ENCODE measurements at places on chromosomes 16 and 17.

- no peak for DNase-seq
Observed at GRCh38 chr17:31130286-31131224, 35.8 kb downstream of the NF1 start.

- no peak for DNase-seq
Observed at GRCh38 chr17:32515677-32516383, 29.0 kb downstream of the CDK5R1 start.

DNA sequence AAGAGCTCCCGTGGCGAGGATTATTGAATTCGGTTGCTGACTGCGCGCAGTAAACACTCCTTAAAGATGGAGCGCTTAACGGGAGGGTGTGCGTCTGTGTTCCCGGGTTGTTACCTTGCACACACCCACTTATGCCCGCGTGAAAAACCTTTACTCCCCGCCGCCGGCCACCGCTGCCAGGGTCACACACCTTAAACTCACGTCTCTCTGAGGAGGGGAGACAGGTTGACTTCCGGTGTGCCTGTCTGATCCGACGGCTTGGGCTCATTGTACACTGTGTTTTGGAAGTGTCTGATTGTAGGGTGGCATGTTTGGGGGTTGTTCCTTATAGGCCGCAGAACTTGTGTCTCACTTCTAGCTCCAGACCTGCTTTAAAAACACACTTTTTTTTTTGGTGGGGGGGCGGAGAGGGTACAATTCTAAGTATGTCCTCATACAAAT, 66.8 kb downstream of the KPNA2 start:
- peak; percentile 34 for DNase-seq

GRCh38 chr17:62017912-62018311, 47.2 kb downstream of the MED13 start:
- no peak for DNase-seq

GRCh38 chr17:38353086-38353604, 1.5 kb downstream of the SOCS7 start:
- peak; percentile 33 for DNase-seq

- DNase-seq: no peak
Observed at GRCh38 chr16:48555597-48556242, 54.3 kb downstream of the N4BP1 start.

GRCh38 chr16:68992521-68992920, 112.9 kb upstream of the HAS3 start:
- no peak for DNase-seq

- DNase-seq: no peak
Observed at GRCh38 chr17:51778842-51779241, 379.7 kb downstream of the CA10 start.

DNA sequence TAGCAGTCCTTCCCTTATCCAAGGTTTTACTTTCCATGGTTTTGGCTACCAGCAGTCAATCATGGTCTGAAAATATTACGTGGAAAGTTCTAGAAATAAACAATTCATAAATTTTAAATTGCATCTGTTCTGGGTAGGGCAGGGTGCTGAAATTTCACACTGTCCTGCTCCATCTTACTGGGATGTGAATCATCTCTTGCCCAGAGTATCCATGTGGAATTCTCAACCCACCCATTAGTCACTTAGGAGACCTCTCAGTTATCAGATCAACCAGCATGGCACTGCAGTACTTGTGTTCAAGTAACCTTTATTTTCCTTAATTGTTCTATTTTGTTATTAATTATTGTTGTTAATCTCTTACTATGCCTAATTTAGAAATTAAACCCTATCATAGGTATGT, 202.8 kb upstream of the CPHXL start:
- DNase-seq: no peak

- DNase-seq: peak; percentile 62
Observed at GRCh38 chr17:45129940-45130680, 2.2 kb downstream of the PLCD3 start.

GRCh38 chr16:47511882-47512281, 50.8 kb downstream of the PHKB start:
- DNase-seq: no peak

- no peak for DNase-seq
Observed at GRCh38 chr17:36691606-36692005, 90.2 kb downstream of the MRM1 start.

GRCh38 chr17:59791603-59792457, 84.4 kb downstream of the VMP1 start:
- no peak for DNase-seq

DNA sequence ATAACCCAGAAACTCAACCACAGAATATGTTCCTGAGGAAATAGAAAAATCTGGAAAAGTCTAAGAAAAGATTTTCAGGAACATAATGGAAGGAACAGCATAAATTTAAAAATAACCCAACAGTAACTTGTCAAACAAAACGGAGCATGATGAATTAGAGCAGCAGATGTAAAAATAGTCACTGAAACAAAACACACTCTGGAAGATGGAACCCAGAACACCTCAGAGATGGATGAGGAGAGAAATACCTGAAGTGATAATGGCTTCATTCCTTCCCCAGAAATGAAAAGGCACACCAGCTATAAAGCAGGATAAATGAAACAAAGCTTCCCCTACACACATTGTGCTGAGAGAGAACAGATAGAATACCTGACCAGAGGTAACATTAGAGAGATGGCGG, 6.3 kb downstream of the TK1 start:
- DNase-seq: no peak

- no peak for DNase-seq
Observed at GRCh38 chr17:57868910-57869616, 19.2 kb upstream of the MRPS23 start.

- DNase-seq: peak; percentile 93
Observed at GRCh38 chr17:28661635-28662526, at the start of the genes SDF2 and SUPT6H. SDF2 (minus strand) TSS chr17:28661906; CDS start chr17:28661876, 30 bp downstream. SUPT6H (plus strand) TSS chr17:28662205; CDS start chr17:28673402, 11,197 bp downstream.

DNA sequence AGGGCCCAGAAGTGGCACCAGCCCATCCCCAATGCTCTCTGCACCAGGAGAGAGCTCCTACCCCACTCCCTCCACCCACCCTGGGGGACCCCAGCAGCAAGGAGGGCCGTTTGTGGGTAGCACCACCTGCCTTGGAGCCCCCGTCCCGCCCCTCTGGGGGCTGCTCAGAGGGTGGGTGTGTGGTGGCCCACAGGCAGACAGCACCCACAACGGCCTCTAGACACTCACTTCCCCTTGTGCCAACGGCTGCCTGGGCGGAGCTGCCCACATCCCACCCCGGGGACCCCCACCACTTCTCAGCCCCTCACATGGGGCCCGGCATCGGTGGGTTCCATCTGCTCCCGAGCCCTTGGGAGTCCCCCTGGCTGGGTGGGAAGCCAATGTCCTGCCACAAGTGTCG, 33.3 kb downstream of the BAHCC1 start:
- DNase-seq: peak; percentile 30

DNA sequence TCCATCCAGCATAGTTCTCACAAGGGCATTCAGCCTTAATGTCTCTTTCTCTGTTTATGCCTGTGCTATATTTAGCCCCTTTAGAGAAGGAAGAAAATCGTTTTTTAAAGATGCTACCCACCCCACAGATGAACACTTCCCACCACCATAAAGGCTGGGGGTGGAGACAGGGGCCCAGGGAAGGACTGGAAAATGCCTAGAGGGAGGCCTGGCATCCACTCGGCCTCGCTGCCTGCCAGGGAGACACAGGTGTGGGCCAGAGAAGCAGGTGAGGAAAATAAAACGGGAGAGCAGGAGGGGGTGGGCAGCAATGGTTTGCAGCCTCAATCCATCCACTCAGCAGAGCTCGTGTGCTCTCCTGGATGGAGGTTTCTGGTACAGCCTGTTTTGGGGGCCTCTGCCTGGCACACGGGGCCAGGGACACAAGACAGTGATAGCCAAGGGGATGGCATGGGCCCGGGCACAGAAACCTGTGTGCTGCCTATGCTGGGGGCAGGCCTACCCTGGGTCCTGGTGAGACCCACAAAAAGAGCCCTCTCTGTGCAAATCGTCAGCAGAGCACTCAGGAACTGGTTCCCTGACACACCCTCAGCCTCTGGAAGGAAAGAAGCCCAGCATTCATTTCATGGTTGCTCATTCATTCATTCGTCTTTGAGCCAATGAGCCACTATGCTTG, 121.4 kb downstream of the C16orf78 start:
- no peak for DNase-seq

DNA sequence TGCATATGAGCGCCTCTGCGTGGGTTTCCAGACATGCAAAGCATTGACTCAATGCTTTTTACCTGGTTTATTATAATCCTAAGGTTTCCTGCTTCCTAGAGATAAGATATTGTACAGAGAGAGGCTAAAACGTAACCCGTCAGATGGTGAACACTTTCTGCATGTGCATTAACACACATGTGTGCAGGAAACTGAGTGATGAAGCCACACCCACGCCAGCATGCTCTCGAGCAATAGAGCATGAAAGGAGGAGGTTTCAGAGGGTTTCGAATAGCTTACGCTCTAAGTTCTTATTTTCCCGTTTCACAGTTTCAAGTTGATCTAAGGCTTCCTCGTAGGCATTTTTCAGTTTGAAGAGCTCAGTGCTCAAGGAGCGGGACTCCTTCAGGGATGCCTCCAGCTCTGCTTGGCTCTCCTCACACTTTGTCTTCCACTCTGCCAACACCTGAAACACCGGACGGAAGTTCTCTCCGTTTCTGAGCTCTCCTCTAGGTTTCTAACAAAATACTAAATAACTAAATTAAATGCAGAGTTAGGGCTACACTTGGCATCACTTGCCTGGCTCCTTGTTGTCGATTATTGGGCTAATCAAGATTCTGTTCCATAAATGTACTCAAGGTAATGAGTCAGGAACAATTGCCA, 23.2 kb downstream of the MYH3 start:
- DNase-seq: no peak

DNA sequence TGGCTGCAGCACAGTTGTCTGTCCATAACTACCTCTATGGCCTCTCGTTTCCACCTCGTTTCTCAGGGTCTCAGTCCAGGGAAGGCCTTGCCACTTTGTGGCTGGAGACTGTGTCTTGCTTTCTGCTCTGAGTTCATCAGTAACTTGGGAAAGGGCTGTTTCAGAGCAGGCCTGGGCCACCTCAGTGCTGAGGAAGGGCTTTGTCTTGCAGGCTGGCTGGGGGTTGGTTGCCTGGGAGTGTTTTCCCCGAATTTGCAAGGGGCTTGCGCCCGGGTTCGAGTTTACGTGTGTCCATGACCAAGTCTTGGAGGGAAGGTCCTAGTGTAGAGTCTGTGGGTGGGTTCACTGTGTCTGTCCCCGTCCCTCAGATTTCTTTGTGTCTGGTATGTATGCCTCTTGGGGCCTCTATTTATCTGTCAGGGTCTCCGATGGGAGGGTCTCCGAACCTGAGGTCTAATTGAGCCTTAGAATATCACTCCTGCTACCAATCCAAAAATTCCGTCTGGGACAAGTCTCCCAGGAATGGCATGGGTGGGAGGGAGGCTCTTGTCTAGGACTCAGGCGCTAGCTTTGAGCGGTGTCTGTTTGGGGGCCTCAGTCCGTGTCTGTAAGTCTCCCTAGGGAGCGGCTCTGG, 594 bp upstream of the TGFB1I1 start:
- DNase-seq: no peak

GRCh38 chr16:87895641-87896141, 26.4 kb upstream of the SLC7A5 start:
- DNase-seq: peak; percentile 37

GRCh38 chr16:24986512-24987303, 28.5 kb downstream of the ARHGAP17 start:
- DNase-seq: peak; percentile 51

DNA sequence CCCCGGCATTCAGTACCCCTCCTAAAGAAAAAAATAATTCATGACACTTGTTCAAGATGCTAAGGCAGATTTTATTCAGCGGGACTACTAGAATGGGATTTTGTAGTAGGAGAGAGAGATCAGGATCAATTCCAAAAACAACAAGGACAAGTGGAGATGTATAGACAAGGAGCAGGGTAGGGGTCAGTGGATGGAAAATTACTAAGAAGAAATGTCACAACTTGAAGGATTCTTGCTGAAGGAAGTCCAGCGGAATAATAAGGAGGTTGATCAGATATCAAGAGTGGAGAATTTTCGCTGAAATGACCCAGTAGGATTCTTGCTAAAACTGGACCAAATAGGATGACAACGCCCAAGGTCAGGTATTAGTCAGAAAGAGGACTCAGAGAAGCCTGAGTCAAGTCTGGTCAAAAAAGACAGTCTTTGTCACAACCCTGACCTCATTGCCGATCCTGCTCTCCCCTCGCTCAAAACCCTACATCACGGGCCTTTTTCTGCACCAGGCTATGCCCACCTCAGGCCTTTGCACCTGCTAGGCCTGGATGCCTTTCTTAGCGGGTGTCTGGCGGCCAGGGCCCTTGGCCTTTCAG, 36.9 kb downstream of the MMD start:
- DNase-seq: no peak

DNA sequence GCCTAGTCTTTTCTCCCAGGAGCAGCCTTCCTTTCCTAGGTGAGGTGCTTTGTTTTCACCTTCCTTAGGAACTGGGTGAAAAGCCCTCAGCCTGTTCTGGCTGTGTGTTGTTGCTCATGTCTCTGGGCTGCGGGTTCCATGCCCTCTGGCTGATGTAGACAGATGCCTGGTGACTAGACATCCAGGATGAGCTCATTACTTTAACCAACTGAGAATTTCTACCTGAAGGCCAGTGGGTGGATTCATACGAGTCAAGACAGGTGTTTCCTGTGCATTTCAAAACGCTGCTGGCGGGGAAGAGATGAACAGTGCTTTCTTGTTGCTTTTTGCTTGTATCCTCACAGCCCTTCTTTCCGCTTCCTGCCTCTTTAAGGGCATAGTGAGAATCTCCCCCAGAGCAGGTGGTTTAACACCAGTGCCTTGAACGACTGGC, 22.3 kb downstream of the SAP30BP start:
- DNase-seq: peak; percentile 60

DNA sequence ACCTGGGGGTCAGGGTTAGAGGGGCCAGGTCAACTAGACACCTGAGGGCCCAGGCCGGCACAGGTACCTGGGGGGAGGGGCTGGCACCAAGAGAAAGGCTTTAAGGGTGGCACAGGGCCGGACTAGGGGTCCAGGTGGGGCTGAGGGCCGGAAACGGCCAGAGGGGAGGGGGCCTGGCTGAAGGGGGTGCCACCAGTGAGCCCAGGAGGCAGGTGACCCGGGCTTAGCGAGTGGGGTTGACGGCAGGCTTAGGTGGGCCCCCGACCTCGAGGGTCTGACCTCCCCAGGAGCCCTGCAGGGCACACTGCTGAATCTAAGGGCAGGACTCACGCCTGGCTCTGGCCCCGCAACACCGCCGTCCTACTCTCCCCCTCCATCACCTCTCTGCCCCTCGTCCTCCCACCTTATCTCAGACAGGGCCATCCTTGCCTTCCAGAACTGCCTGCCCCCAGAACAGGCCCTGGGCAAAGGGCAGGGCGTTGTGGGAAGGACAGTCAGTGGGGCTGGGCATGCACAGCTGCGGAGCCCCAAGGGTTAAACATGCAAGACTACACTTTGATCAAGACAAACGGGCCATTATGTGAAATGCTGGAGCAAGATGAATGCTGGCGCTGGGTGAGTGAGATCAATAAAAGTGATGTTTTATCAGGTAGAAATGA, 44.4 kb downstream of the ACTG1 start:
- no peak for DNase-seq

- DNase-seq: no peak
Observed at GRCh38 chr17:63966646-63967264, 6.0 kb downstream of the SCN4A start.

DNA sequence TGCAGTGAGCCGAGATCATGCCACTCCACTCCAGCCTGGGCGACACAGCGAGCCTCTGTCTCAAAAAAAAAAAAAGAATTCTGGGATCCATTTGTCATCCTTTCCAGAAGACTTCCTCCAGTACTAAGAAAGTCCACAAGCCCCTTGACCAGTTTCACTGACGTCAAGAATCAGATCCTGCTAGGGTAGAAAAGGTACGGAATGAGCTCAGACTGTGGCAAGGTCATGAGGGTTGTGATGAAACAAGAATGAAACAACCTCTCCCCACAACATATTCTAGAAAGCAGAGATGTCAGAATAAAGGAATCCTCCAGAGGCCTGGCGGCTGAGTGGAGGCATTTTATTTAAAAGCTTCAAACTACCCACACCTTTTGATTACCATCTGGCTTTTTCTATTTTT, 29.9 kb downstream of the TRAF4 start:
- DNase-seq: peak; percentile 14
